ENCODE measurements at places on chromosomes 2 and 18. TPM values are rescaled to one million over a fixed set of nuclear protein-coding genes. Genes with fewer than 3 reads are reported as not detected.

DNA sequence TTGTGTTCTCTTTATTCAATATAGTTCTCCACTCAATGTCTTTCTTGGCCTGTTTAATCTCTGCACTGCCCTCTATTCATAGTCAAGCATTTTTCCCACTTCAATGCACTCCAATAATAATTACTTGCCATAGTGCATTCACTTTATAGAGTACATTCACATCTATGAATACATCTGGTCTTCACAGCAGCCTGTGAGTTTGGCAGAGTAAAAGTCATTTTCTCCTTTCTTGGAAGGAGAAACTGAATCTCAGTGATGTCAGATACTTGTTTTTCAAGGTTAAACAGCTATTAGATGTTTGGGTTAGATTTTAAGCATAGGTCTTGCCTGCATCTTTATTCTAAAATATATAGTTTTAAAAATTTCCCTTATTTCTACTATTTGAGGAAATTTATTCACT, 373.2 kb downstream of the TRIB2 start:
- DNase-seq = no peak

- DNase-seq = no peak
Measured at GRCh38 chr2:20052229-20052851, 912 bp upstream of the LAPTM4A start.

GRCh38 chr2:168090366-168091135, 156.8 kb downstream of the STK39 start:
- DNase-seq = no peak

The VIT gene
- total RNA-seq = 3.4 TPM

DNA sequence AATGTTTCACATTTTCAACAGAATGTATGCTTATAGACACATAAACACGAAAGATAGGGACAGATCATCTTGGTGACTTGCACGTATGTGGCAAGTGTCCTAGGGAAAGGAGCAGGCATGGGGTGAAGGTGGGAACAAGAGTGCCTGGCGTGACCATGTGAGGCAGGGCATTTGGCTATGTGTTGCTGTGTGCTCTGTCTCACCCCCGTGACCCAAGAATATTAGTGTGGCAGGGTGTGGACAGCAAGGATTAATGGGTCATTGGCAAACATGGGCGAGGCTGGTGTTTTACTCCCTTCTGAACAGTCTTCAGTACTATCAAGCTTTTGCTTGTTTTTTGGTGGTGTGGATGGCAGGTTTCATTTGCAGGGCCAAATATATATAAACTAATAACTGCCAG, 1.3 kb upstream of the VWA3B start:
- no peak for DNase-seq

All from cerebellum (tissue), 4 donors.